ENCODE measurements at places on chromosomes 2 and 18.

DNA sequence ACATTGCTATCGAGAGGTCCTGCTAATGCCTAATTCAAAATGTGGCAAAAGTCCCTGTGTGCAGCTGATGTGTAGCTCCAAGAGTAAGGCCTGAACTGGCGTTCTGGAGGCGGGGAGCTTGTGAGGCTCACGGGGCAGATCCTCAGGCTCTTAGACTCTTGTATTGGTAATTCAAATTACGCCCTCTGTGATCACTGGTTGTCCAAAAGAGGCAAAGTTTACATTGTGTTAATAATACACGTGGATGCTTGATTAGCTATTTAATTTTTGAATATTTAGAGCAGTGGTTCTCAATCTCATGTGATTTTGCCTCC, 12.4 kb upstream of the CRYGA start:
- DNase-seq = no peak

DNA sequence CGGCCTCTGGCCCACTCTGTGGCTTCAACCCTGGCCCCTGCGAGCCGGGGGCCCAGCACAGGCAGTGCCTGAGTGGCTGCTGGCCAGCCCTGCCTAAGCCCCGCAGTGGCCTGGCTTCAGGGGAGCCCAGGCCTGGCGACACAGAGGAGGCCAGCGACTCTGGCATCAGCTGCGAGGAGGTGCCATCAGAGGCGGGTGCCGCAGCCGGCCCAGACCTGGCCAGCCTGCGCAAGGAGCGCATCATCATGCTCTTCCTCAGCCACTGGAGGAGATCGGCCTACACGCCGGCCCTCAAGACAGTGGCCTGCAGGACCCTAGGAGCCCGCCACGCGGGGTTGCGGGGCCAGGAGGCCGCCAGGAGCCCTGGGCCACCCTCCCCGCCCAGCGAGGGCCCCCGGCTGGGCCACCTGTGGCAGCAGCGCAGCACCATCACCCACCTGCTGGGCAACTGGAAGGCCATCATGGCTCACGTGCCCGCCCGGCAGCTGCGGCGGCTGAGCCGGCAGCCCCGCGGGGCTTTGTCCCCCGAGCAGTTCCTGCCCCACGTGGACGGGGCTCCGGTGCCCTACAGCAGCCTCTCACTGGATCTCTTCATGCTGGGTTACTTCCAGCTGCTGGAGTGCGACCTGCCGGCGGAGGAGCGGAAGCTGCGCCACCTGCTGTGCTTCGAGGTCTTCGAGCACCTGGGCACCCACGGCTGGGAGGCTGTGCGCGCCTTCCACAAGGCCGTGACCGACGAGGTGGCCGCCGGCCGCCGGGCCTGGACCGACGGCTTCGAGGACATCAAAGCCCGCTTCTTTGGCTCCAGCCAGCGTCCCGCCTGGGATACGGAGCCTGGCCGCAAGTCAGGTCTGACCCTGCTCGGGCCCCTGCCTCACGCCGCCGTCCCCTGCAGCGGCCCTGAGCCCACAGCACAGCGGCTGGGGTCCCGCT, 7.5 kb upstream of the KLHL30 start:
- no peak for DNase-seq

- DNase-seq = no peak
Measured at GRCh38 chr2:240559286-240559685, 871 bp upstream of the DUSP28 start.

DNA sequence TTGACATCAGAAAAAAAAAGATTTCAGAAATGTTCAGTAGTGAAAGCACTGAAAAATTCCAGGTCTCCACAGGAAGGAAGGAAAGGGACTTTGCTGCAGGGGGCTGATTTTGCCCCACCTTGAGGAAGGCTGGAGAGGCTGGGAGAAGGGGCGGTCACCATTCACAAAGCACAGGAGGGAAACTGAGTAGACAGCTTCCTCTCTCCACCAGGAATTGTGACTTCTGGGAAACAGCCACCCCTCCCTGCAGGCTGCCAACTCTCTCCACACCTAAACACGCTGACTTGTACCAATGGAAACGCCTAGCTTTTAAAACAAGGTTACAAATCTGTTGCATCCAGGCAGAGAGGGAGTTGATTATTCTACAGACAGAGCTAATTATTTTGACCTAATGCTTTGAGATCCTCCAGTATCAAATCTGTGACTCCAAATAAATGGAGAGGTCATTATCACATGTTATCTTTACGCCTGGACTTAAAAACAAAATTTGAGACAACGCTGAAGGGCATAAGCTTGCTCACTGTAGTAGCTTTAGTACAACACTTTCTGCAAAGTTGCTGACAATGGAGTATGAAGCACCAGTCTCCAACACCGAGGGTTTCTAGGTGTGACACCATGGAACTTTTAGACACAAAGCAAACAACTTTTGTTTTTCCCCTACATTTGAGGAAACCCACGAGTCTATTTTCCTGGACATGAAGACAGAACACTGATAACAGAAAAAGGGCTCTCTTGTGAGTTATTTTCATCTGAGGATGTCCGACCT, 42.7 kb downstream of the EPHA4 start:
- no peak for DNase-seq

GRCh38 chr2:192669505-192670091, 474.9 kb upstream of the TMEFF2 start:
- no peak for DNase-seq

DNA sequence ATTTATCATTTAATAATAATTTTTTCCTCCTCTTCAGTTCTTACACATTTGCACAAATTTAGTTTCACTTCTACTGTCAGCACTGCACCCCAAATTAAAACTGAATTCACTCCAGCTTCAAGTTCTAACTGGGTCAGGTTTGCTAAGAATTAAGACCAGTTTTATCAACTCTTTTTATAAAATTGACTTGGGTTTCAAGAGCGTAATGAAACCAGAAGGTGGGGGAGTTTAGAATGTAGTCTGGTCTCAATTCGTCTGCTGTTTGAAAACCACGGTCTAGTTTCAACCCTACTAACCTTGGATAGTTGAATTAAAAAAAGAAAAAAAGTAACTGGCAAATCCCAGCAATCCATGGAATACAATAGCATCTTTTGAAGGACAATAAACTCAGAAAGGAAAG, 14.3 kb upstream of the CTLA4 start:
- DNase-seq = no peak

- DNase-seq = no peak
Measured at GRCh38 chr2:127669056-127669455, 6.3 kb downstream of the LIMS2 start.

DNA sequence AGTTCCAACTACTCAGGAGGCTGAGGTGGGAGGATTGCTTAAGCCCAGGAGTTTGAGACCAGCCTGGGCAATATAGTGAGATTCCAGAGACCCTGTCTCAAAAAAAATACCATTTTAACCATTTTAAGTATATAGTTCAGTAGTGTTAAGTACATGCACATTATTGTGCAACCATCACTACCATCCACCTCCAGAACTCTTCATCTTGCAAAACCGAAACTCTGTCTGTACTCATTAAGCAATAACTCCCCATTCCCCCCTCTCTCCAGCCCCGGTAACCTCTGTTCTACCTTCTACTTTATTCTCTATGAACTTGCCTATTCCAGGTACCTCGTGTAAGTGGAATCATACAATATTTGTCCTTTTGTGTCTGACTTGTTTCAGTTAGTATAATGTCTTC, 86.4 kb downstream of the GFPT1 start:
- DNase-seq = no peak

- DNase-seq = no peak
Measured at GRCh38 chr2:183666031-183666430, 541.8 kb downstream of the NUP35 start.

DNA sequence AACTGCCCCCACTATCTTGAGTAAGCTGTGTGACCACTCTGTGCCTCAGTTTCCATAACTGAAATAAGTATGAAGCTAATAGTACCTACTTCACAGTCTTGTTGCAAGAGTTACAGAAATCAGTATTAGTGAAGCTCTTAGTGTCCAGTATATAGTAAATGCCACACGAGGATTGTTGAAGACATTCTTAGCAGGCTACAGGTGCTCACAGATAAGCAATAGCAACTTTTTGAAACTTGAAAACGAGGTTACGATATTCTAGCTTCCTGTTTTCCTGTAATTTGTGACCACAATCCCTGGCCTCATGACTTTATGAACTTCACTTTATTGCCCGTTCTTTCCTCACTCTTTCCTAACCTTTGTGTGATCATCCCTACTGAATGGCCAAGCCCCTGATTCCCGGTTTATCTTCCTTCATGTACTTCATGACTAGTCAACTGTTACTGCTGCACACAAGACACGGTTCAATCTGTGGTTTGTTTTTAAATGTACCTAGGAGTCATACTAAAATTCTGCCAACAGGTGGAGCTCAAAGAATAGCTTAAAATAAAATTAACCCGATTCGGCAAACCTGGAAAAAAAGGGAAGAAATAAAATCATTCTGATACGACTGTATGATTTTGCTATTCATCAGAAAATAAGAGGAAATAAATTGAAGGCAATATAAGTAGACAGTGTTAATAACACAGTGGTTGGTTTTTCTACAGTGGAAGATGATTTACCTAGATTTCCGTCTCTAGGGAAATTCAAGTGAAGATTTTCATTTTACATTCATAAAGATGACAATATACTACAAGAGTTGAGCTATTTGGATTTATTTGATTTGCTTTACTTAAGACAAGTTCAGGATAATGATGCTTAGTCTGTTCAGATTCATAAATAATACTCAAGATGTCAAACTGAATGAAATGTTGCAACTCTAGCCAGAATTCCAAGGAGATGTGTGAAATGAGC, 38.1 kb upstream of the STAT1 start:
- DNase-seq = peak; percentile 66

GRCh38 chr18:51182824-51183223, 14.7 kb downstream of the MEX3C start:
- DNase-seq = no peak

DNA sequence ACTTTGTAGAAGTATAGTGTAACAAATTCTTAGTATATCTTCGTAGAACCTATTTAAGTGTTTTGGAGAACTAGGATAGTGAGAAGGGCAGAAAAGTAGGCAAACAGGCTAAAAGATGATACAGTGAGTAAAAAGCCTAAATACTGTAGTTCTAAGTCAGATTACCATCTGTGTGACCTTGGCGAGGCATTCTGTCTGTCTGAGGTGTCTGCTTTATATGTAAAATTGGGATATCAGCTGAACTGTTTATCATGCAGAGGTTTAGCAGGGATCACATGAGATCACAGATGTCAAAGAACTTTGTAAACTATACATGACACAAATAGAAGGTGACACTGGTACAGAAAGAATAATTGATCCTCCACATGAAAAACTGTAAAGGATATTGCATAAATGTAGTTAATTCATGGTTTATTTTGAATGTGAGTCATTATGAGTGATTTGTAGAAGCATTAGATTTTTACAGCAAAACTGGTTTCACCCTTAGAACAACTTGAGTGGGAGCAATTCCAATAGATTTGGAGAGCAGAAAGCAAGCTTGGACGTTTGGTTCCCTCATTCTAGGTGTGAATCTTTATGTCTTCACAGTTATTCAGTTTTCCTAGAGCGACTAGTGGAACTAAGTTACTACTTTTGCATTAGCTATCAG, 41.9 kb downstream of the TAF1B start:
- no peak for DNase-seq

- DNase-seq = no peak
Measured at GRCh38 chr2:217222309-217222910, 362.5 kb upstream of the TNP1 start.
